Stimulated activated CD8-positive, alpha-beta memory T cell treated with anti-CD3 and anti-CD28 coated beads, Interleukin-2, amount 100 ng/mL, for 48 hours (primary cell): ENCODE measurements at places on chromosomes 6 and 20.

DNA sequence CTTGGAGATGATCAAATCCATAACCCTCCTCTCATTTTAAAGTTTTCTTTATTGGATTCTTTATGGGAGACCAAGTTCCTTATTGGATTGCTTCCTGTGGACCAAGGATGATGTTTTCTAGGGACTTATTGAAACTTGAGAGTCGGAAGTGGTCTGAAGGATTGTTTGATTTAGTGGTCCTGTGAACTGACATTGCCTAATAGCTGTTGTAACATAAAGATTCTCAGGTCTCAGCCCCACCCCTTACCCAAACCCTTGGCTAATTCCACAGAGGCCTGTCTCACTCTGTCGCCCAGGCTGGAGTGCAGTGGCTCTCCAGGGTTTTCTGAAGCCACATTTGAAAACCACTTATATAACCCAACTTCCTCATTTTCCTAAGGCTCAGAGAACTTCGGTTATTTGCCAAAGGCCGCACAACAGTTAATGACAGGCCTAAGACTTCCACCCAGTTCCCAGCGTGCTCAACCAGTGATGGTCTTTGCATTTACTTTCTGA is 77.0 kb downstream of the ATXN1 start:
- no peak for DNase-seq

- no peak for DNase-seq
These were observed 16.1 kb upstream of the LAMP5 start for GRCh38 chr20:9498322-9498721.

- no peak for DNase-seq
These were observed 13.6 kb downstream of the GFOD1 start for GRCh38 chr6:13473768-13474165.

- peak; percentile 17 for DNase-seq
These were observed 8.6 kb upstream of the LBP start for GRCh38 chr20:38337561-38338140.

- no peak for DNase-seq
These were observed 33.9 kb upstream of the CMTR1 start for GRCh38 chr6:37399131-37399530.
